ENCODE measurements at places on chromosomes 6 and 20.

DNA sequence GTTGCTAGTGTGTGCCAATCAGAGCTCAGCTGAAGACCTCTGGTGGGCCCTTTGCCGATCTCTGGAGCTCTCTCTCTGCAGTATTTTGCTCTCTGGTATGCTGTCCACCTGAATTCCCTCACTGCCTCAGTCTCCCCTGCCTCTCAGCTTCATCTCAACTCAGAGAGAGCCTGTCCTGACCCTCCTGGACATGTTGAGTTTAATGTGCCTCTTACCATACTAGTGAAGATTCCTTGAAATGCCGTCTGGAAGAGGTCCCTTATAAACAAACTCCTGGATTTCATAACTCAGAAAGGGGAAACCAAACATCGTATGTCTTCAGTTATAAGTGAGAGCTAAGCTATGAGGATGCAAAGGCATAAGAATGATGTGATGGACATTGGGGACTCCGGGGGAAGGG is 231.1 kb upstream of the ZNF217 start:
- no peak for DNase-seq

DNA sequence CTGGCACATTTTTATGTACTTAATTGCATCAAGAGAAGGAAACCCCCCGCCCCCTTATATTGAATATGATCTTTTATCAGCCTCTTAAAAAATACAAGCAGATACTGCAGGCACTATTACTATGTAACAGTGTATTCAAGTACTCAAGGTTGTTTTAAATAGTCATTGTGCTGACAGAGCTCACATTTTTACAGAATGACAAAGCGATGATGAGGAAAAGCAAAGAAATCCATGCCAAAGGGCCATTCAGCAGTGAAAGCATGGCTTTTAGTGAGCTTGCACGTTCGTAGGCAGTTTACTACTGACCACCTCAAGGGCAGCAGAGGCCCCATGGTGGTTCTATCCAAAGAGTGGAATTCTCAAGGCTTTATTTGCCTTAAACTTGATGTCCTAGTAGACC is 146.8 kb downstream of the RPS12 start:
- no peak for DNase-seq

DNA sequence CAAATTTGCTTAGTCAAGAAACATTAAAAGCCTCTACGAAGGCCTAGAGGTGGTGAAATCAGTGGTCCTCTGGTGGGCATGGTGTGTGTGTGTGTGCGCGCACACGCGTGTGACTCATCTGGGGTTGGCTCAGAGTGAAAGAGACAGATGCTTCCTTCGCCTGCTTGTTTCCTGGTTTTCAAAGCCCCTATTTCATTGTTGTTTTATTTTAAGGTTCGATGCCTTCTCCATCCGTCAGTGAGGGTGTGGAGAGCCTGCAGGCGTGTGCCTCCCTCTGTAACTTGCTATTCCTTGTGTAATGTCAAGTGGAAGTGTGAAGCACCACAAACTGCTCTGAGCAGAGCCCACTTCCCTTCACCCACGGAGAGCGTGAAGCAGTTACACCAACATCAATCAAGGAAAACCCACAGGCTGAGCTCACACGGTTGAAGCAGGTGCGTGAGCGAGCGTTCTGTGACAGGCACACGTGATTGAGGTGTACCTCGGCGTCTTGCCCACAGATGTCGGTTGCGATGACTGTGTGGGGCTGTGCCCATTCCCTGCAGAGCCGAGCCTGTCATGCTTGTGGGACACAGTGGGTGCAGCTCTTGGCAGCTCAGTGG is 233.9 kb downstream of the PRL start:
- DNase-seq: peak; percentile 15

GRCh38 chr20:58720890-58721289 is 28.3 kb downstream of the NPEPL1 start:
- no peak for DNase-seq

DNA sequence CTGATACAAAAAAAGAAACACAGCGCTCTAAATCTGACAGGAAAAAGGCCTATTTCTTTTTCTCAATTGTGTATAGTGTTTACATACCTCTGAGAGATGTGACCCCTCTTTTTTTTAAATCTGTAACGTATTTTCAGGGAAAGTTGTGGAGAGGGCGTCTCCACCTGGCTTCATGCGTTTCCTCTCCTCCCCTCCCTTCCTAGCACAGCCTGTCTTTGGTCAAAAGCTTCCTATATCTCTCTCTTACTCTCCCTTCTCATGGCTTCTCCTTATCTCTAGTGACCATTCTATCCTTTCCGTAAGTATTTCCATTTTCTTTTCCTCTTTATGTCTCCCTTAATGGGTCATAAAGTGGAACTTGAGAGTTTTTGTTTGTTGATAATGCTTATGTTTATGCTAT is 458.9 kb downstream of the HACE1 start:
- no peak for DNase-seq

DNA sequence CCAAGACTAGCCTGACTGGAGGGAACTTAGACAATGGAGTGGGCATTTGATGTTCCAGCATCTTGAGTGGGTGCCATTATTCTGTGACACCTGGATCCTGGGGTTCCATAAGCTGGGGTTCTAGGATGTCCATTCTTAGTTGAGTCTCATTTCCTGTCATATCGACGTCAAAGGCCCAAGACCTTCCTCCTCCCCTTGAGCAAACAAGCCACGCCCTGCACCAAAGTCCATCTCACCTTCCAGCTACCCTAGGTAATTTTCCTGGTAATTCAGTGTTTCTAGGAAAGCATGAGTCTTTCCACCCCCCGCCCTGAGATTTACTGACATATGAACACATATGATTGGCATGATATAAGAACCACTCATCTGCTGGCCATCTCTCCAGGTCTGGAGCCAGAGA is at the start of gene TRIM40:
Gene TRIM40, plus strand, starts transcription at position 384 of the 400 bp plus-strand sequence. CDS start 897 bp downstream, outside the sequence.
- no peak for DNase-seq

GRCh38 chr6:36838896-36839748 is at the start of gene CPNE5:
Gene CPNE5, minus strand, starts transcription at chr6:36839444. Its CDS starts 67 bp downstream, at chr6:36839377.
- no peak for DNase-seq

DNA sequence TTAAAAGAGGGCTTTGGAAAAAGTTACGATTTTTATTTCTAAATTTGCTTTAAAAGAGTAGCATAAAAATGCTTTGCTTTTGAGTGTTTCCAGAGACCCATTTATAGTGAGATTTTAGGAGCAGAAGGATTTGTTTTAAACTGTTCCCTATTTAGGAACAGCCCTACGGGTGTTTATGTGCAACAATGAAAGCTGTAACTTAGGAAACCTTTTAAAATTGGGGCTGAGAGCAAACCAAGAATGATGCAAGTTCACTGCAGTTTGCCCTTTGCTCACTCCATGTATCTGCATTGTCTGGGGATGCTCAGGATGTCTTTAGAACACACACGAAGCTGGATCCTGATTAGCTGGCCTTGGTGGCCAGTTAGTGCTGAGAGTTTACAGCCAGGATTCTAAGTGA is 40.9 kb downstream of the GHRH start:
- DNase-seq: no peak

Data from activated CD4-positive, alpha-beta T cell treated with anti-CD3 and anti-CD28 coated beads, Interleukin-2, amount 50 U/mL, for 48 hours (primary cell).